ENCODE measurements at places on chromosomes 16 and 17.
A peak's percentile ranks its signal among the peaks of the same experiment; 100 is the strongest.

GRCh38 chr17:10126616-10127501 is 71.5 kb downstream of the GAS7 start:
- no peak for DNase-seq

- DNase-seq: no peak
Observed at GRCh38 chr17:39352511-39352910, 48.9 kb downstream of the FBXL20 start.

DNA sequence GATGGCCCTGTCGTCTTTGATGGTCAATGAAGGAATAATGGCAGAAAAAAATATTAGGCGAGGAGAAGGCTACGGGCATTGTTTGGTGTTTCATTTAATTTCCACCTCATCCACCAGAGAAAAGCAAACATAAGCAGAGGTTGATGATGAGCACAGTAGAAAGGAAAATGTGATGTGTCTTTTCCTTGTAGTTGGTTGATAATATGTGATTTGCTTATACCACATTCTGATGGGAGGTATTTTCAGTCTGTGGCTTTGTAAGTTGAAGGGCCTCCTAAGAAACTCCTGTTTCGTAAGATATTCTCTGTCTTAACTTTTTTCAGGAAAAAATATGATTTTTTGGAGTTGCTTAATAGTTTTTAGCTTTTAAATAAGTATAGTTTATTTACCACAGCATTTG is 215.7 kb downstream of the PRKCA start:
- no peak for DNase-seq

- no peak for DNase-seq
Observed at GRCh38 chr16:23535901-23536300, 21.2 kb downstream of the EARS2 start.

DNA sequence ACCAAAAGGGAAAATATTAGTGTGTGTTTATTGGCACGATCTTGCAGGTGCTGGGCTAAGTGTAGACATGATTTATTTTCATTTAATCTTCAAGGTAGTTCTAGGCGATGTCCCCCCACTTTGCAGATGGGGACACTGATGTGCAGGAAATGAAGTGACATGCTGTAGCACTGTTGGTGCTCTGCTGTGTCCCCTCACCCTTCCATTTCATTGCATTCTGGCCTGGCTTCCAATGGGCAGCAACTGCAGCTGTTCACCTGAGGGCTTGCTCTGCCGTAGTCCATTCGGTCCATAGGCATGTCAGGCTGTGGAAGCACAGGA is 123.9 kb downstream of the PRKCB start:
- DNase-seq: no peak

DNA sequence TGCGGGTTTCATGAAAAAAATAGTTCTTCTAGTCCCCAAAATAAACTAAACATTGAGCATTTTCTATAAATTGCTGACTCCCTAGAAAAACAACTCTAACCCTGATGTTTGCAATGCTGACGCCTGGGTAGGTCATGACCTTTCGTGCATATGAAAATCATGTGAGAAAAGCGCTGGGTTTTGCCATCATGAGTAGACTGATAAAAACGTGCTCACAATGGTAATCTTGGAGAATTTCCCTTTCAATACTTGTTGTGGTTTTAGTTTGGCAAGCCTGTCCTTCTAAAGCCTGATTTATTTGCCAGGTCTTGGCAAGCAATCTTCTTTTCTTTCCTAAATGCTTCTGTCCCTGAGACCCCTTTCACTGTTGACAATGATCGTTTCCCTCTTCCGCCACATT is 4.0 kb upstream of the CLEC10A start:
- no peak for DNase-seq

DNA sequence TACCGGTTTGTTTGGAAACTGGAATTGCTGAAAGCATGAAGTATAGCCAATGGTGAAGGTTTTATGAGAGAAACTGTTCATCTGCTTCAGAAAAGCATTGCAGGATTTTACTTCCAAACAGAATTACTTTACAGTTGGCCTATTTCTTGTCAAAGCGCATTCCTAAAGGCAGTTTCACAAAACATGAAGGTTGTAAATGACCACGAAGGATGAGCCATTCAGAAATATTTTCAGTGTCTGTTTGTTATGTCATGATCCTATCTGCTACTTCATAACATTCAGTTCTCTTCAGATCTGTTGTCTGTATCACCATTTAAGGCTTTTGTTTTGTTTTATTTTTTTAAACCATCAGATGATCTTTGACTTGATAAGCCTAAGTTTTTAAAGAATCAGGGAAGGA is 45.7 kb downstream of the AATF start:
- peak; percentile 30 for DNase-seq

DNA sequence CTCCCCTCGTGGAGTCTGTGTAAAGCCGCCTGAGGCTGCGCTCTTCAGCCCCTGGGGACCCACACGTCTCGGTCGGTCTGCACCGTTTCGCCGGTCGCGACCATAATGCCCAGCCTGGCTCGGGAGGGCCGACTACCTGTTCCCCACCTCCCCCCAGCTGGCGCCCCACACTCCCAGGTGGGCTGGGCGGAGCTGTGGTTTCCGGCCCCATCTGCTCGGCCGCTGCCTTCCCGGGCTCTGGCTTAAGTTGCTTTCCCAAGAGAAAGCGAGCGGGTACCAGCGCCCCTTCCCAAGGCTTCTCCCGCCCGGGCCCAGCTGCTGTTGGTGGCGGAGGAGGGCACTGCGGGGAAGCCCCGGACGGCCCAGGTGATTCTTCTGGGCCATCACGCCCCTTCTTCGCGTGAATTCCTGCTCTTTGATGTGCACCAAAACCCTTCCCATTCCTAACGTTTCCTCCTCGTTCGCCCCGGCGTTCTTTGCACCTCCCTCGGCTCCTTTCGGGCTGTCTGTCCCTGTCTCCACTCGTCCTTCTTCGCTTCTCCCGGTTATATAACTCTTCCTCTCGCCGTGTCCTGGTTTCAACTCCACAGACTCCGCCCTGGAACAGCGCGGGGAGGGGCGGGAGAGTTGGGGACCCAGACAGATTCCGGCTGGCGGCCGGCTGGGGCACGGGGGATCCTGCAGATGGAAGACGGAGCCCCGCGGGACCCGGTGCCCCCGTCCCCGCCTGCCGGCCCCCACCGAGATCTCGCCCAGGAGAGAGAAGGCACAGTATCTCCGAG is 2.0 kb downstream of the KDM6B start:
- DNase-seq: no peak

DNA sequence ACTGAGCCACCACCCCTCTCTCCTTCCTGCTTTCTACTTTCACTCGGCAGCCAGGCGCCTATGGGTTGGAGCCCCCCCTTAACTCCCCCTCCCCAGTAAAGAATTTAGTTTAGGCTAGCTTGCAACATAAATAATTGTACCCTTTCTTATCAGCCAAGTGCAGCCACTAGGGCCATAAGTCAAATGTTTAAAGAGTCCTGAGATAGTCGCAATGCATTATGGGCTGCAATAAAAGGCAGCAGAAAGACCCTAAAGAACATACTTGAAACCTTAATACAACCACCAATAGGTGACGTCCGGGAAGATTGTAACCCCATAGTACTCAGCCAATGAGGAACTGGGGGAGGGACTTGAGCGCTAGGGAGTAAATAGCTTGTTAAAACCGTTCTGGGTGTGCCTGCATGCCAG is 40.5 kb downstream of the C16orf82 start:
- no peak for DNase-seq

DNA sequence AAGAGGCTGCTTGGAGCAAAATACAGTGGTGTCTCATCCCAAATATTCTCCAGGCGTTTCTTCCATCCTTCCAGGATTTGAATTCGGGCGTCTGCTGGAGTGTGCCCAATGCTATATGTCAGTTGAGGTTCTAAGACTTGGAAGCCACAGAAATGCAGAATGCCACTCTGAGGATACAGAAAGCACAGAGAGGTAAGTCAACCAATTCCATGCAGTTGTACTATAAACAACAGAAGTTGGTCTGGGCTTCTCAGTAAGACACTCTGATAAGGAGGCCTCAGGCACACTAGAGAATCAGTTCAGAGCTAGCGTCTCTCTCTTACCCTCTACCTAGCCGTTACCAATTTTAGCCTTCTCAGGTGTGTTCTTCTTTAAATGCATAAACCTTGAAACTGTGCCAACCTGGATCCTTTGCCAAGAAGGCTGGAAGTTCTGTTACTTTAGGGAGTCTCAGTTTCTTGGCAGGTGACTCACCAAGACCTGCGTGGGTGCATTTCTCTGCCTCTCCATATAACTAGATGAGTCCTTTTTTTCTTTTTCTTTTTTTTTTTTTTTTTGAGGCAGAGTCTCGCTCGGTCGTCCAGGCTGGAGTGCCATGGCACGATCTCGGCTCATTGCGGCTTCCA is 15.1 kb downstream of the NQO1 start:
- no peak for DNase-seq

DNA sequence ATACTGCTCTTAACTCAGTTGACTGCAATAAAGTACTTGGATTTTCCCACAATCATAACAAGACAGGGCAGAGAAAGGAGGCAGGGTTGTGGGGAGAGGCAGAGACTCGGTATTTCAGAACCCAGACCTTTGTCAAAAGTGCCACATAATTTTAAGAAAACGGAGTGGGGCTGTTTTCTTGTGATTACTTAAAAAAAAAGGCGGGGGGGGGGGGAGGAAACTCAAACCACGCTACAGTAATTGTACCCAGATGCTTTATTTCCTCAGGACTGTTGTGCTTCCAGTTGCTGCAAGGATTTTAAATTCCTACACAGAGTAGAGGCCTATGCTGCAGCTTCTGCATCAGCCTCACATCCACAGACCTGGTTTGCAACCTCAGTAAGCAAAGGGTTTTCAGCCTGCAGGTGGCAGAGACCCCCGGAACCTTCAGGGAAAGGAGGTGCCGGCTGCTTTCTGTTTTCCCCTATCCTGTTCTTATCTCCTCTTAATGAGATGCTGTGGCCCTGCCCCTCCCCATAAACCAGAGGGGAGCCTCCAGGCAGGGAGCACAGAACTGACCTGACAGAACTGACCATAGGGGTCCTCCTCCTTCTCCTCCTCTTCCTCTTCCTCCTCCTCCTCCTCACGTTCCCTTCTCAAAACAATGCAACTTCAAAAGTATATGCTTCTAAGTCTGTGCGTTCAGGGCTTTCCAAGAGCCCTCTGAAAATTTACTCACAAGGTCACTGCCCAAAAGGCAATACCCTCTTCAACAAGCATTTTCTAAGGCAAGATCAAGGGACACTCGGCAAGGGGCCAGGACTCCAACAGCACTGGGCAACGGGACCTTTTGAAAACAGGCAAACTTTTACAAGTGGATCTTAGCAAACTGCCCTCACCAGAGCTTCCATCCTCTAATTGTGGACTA is 7.5 kb downstream of the AXIN2 start:
- peak; percentile 51 for DNase-seq

DNA sequence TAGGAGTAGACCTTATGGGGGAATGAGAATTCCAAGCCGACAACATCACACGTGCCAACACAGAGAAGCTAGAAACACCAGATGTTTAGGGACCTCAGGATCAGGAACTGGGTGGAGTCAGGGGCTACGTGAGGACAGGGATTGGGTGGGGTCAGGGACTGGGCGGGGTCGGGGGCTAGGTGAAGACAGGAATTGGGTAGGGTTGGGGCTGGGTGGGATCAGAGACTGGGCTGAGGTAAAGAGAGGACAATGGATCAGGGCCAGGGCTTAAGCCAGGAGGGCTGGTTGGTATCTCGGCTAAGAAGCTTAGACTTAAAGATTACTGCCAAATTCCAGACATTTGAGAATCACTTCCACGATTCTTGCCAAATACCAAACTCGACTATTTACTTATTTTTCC is 11.6 kb downstream of the TEKT5 start:
- DNase-seq: no peak
